ENCODE measurements at places on chromosomes 11 and 22.

- DNase-seq, result no peak
These were observed 72.1 kb upstream of the SLC22A12 start for GRCh38 chr11:64518928-64519327.

DNA sequence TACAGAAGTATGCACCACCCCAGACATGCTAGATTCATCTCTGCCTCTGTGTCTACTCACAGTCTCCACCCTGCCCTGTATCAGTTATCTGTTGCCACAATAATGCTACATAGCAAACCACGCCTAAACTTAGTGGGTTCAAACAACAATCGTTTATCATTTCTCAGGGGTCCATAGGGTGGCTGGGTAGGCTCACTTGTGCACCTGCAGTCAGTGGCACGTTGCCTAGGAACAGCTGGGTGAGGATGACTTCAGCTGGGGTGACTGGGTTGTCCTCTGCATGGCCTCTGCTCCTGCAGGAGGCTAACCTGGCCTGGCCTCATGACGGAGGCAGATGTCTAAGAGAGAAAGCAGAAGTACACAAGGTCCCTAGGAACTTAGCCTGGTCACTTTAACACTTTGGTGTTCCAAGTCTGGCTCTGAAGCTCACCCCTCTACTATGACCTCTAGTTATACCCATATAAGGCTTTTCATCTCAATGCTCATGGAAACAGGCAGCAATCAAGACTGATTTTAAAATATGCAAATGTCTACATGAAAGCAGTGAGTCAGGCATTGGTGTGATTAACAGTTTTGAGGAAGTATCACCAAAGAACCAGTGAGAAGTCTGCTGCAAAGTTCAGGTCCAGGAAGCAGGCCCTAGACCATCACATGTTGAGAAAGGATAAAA is 10.7 kb downstream of the OLFML1 start:
- DNase-seq, result no peak

DNA sequence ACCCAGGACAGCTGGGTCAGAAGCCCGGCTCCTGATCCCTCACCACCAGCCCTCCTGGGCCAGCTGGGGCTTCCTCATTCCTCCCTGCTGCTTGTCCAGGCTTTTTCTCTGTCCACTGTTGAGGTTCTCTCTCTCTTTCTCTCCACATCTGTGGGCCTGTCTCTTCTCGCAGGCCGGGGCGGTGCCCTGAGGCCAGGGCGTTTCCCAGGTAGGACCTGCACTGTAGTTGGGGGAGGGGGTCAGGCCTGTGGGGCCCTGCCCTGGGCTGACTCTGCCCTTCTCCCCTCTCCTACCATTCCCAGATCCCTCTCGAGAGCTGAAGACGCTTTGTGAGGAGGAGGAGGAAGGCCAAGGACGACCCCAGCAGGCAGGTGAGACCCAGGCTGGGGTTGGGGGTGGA is 4.9 kb downstream of the EHBP1L1 start:
- DNase-seq, result no peak

DNA sequence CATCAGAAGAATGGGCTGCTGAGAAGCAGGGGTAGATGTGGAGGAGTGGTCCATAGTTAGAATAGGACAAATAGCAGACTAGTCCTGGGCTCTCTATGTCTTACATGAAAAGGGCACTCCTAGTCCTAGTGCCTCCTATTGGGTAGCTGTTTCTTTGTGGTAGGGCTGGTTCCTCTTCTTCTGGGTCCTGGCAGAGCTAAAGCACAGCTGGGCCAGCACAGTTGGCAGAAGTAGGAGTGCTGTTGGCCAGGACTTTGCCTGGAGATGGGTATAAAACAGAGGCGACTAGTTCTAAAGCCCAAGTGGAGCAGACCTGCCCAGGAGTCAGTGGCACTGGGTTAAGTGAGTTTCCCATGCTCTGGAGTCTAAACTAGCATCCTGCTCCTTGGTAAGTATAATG is 55.2 kb downstream of the PPFIBP2 start:
- no peak for DNase-seq

GRCh38 chr11:83801799-83802198 is 515.6 kb upstream of the CCDC90B start:
- no peak for DNase-seq

GRCh38 chr11:3192511-3193372 is 25.9 kb downstream of the MRGPRG start:
- DNase-seq, result no peak

- no peak for DNase-seq
These were observed 25.8 kb downstream of the ART5 start for GRCh38 chr11:3615998-3616397.

DNA sequence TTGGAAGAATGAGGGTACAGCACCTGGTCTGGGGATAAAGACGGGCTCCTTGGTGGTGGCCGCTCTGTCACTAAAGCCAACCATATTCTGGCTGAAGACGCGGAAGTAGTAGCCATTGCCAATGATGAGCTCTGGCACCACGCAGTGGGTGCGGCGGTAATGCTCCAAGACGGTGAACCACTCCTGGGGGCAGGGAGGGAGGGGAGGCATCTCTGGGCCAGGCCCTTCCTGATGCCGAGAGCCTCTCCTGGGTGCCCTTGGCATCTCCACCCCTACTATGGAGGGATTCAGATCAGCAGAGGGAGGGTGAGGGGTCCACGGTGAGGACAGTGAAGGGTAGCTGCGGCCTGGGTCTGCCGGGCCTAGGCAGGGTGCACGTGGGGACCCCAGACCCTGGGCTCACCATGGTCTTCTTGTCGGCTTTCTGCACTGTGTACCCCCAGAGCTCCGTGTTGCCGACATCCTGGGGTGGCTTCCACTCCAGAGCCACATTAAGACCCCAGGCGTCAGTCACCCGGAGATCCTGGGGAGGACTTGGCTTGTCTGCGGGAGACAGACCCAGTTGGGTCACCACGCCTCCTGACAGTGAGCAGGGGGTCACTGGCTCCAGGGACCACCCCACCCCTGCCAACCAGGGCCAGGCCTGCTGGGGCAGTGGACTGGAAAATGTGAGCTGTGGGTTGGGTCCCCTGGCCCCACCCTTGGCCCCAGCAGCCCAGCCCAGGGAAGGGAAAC is 19.5 kb downstream of the MYBPC3 start:
- DNase-seq, result no peak

- DNase-seq, result no peak
These were observed 684 bp upstream of the NFRKB start for GRCh38 chr11:129896062-129896461.

GRCh38 chr11:121415856-121416255 is 36.3 kb upstream of the SORL1 start:
- DNase-seq, result no peak

Data from stimulated activated CD8-positive, alpha-beta memory T cell treated with anti-CD3 and anti-CD28 coated beads, Interleukin-7, amount 100 ng/mL, for 1 hour (primary cell).